ENCODE measurements at places on chromosomes 3 and 15. TPM values are rescaled to one million over a fixed set of nuclear protein-coding genes. Genes with fewer than 3 reads are reported as not detected.
A peak's percentile ranks its signal among the peaks of the same experiment; 100 is the strongest.

KCNAB1 gene
- total RNA-seq = 0.42 TPM

GCSAM gene
- total RNA-seq = not detected

TRIM42 gene
- total RNA-seq = not detected

PDZRN3 gene
- total RNA-seq = 7.4 TPM

DNA sequence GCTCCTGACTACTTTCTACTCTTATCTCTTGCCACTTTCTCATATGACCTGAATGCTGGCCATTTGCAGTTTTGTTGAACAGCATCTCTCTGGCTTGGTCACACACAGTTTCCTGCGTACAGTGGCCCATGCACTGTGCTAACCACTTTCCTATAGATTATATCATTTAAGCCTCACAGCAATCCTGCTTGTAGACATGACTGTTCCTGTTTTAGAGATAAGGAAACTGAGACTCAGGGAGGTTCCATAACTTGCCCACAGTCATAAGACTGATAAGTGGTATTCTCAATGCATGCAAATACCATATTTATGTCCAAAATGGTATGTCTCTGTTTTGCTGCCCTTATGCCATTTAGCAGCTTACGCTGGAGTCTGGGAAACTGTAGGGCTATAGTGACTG lies 229.5 kb downstream of the NR1D2 start:
- DNase-seq = no peak

DNA sequence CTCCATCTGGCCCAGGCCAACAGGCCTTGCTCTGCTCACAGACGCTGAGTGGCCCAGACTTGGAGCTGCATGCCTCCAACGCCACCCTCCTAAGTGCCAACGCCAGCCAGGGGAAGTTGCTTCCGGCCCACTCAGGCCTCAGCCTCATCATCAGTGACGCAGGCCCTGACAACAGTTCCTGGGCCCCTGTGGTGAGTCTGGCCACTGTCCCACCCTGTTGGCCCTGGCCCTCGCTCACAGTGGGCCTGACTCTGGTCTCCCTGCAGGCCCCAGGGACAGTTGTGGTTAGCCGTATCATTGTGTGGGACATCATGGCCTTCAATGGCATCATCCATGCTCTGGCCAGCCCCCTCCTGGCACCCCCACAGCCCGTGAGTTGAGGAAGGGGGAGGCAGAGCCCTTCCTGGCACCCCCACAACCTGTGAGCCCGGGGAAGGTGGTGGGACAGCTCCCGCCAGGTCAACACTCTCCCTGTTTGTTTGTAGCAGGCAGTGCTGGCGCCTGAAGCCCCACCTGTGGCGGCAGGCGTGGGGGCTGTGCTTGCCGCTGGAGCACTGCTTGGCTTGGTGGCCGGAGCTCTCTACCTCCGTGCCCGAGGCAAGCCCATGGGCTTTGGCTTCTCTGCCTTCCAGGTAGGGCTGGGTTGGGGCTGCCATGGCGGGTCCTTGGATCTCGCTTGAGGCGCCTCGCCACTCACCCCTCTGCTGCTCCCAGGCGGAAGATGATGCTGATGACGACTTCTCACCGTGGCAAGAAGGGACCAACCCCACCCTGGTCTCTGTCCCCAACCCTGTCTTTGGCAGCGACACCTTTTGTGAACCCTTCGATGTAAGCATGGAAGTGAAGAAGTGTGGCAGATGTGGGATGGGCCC lies 10.0 kb downstream of the NT5DC2 start:
- DNase-seq = peak; percentile 66

DNA sequence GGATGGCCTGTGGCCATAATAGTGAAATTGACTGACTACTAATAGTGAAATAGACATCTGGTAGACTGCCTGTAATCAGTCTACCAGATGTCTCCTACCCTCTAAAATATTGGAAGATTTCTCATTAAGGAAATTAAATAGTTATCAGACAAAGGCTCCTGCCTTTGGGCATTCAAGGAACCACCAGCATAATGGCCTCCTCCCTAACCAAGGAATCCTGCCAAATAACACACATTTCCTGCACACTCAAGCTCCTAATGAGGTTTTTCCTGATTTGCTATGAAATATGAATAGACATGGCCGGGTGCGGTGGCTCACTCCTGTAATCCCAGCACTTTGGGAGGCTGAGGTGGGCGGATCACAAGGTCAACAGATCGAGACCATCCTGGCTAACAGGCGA lies 14.6 kb downstream of the NUSAP1 start:
- no peak for DNase-seq

GRCh38 chr3:42172047-42172654 lies 81.0 kb downstream of the TRAK1 start:
- no peak for DNase-seq

- DNase-seq = no peak
Observed at GRCh38 chr15:92322566-92323355, 70.9 kb upstream of the ST8SIA2 start.

DNA sequence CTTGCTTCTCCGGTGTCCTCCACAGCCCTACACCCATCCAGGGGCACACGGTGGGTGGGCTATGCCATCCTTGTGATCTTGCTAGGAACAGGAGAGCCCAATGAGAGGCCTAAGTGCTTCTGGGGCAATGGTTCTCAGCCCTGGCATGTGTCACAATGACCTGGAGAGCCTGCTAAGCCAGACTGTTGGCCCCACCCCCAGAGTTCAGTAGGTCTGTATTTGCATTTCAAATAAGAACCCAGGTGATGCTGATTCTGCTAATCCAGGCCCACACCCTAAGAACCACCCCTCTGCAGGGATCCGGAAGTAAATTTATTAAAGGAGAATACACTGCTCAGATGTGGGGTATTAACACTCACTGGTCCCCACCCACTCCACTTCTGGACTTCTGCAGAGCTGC lies 57.9 kb downstream of the RORA start:
- no peak for DNase-seq

DNA sequence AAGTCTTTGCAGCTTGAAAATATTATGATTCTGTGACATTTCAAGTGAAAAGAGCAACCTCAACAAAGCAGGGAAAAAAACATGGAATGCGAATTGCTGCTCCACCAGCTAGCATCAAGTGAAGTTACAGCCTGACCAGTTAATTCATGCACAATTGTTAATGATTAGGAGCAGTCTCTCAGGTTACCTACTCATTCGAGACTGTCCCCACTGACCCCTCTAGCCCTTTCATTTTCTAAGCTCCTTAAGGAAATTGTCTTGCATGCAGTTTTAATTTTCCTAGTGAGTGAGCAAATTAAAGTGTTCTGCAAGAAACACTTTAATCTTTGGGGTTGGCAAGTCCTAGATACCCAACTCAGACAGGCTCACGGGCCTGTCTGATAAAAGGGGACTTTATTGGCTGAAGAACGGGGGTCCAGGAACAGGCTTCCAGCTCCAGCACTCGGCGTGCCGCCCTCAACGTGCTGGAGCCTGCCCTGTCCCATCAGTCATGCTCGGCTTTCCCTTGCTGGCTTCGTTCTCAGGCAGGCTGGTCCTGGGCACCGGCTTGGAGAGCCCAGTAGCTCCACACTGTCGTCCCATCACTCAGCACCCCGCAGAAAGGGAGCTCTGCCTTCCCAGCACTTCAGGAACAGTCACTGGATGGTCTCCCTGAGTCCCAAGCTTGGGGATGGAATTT lies 18.3 kb downstream of the PODXL2 start:
- no peak for DNase-seq

DNA sequence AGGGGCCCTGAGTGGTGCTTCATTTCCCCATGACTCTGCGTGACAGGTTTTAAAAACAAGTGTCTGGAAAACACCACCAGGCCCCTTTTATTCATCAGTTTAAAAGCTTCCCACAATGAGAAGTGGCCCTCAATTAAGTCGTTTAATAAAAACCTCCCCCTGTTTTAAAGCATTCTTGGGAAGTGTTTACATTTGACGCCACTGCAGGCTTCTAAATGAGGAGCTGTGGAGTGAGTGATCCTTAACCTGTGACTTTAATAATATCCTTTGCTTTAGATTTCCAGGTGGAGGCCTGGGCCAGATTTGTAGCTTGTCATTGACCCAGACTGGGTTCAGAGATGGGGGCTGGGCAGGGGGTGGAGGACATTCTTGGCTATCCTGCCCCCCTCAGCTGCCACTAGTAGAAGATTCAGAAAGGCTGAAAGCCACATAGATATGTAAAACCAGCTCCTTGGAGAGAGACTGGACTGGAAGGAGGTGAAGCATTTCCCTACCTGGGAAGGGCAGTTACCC lies 11.3 kb downstream of the CGNL1 start:
- DNase-seq = no peak

DNA sequence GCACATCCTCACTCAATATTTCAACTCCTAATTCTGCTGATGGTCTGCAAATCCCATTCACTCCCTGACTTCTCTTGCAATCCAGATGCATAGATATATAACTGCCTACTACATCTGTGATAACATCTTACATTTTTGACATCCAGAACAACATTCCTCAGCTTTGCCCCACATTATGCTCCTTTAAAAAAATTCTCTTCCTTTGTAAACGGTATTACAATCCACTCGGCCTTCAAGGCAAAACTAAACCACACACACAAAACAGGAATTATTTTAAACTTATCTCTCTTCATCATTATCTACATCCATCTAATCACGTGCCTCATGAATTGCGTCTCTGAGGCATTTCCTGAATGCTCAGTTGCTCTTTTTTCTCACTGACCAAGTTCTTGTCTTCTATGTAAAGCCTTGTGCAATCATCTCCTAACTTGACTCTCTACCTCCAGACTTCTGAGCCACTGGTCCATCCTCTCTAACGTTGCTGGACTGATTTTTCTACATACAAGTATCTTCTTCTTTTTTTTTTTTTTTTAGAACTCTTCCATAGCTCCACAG lies 117.0 kb downstream of the SATB1 start:
- DNase-seq = no peak

- no peak for DNase-seq
Observed at GRCh38 chr3:8303466-8303865, 198.2 kb upstream of the LMCD1 start.

- DNase-seq = no peak
Observed at GRCh38 chr3:10116138-10116460, 624 bp downstream of the BRK1 start.

DNA sequence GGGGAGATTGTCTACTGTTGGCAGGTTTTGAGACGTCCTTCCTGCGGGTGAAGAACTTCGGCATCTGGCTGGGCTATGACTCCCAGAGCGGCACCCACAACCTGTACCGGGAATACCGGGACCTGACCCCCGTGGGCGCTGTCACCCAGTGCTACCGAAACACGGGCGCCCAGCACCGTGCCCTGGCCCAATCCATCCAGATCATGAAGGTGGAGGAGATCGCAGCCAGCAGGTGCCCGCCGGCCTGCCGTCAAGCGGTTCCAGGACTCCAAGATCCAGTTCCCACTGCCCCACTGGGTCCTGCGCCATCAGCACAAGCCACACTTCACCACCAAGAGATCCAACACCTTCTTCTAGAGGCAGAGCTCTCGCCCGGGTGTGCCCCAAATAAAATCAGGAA lies 194.9 kb upstream of the EPHA6 start:
- no peak for DNase-seq

- no peak for DNase-seq
Observed at GRCh38 chr3:59456852-59457485, 407.1 kb upstream of the CFAP20DC start.

DNA sequence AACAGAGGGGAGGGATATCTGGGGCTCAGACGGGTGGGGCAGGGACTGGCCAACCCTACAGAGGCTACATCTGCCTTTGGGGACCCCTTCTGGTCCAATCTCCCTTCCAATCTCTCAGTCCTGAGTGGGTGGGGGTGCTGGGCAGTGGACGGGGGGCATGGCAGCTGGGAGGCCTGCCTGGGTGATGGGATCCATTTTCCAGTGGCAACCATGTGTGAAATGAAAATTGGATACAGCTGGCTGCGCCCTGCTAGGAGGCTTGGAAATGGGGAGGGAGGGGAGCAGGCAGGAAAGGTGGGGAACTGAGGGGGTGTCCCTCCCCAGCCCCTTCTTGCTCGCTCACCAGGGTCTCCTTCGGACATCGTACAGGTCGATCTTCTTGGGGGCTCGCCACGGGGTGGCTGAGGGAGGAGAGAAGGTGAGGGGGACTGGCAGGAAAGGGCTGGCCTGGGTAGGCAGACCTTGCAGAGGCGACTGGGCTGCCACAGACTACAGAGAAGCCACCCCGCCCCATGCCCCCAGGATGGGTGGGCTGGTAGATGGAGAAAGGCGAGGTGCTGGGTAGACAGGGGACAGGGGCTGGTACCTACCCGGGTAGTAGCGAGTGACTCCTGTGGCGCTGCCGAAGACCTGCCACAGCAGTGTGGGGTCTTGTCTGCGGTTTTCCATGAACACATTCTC lies 21.2 kb upstream of the TMEM115 start:
- no peak for DNase-seq

DNA sequence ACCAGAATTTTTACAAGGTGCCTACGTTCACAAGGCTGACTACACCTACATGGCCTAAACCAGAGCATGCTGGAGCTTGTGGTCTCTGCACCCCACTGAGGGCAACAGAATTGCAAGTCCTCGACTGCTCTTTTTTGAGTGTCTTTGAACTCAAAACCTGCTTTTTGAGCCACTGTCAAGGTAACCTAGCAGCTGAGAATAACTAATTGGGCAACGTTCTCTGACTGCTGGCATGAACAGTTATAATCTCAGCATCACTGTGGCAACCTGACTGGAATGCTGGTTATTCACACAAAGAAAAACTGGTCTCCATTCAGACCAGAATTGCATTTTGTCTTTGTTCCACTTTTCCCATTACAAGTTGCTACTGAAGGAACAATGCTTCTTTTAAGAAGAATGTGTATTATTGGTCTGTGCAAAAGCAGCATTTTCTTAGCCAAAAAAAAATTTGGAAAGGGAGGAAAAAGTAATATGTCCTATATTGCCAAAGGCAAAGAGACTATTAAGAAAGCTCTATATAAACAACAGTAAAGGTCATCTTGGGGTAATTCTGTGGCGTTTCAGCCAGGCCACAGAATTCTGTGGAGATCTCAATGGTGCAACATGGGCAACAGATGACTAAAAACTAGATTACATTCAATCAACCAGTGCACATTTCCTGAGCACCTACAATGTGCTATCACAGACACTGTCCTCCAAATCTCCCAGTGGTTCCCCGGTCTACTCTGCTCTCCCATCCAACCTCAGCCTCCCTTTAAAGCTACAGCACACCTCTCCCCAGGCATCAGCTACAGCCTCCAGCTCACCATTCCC lies 76.8 kb downstream of the TNIK start:
- DNase-seq = no peak

- peak; percentile 45 for DNase-seq
Observed at GRCh38 chr15:77019521-77020331, 24.8 kb downstream of the PSTPIP1 start.

DNA sequence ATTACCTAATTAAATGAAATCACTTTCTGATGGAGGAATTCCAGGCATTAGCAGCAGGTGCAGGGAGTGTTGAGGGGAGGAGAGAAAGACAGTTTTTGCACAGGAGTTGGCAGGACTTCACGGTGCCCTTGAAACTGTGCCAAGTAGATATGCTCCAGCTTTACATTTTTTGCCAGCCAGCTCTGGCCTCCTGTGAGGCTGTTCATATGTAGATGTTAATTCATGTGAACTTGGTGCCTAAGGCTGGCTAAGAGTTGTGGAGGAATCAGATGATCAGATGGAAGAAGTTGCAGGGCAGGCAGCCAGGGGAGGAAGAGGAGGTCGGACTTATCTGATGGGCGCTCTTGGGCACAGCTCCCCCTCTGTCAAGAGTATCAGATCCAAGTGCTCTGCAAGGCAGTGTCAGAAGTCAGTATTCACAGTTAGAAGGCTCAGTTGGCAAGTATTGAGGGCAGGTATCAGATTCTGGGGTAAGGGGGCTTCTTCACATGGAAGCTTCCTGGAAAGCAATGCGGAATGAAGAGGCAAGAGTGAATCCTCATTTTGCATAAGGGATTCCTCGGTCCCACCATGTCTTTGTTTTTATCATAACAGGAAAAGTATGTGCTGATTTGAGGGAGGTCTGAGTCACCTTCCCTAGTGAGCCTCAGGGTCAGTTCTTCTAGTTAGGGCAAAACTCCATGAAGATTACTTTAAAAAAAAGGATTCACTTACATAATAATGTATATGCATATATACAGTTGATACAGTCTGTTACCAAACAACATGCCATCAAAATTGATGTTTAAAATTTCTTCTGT lies 172.6 kb upstream of the UMPS start:
- no peak for DNase-seq

Measured in H7 (cell line).